ENCODE measurements at places on chromosomes 1 and 21.

DNA sequence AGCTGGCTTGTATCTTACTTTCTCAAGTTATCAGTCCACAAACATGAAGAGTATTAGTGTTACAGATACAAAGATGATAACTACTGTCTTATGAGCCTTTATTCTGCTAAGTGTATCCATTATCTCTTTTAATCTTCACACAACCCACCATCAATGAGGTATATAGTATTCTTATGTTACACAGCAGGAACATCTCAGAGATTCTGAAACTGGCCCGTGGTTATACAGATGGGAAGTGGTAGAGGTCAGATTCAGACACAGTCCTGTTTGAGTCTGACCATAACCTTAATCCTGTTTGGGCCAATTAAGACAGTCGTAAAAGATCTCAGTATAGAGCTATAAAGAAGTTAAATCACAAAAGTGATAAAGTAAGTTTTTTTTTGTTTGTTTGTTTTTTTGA is 5.1 kb upstream of the TMEM269 start:
- no peak for DNase-seq

- DNase-seq, result no peak
These were observed 92.6 kb upstream of the TMPRSS2 start for GRCh38 chr21:41600556-41600955.

DNA sequence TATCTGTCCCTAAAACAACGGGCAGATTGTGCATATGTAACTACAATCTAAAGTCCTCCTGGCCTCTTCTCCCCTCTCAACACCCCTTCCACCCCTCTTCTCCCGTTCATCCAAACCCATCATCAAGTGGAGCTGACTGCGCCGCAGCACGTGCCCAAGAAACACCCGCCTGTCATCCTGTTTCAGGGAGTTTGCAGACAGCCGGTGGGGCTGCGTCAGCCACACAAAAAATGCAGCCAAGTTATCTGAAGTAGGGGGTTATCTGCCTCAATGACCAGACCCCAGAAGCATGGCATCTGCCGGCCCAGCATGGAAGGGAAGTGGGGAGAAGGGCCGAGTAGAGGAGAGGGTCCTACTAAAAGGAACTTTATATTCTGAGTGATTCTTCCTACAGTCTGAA is 49.0 kb downstream of the GPR161 start:
- DNase-seq, result no peak

- no peak for DNase-seq
These were observed 245.6 kb downstream of the SIPA1L2 start for GRCh38 chr1:232384171-232384883.

GRCh38 chr1:20508411-20508771 is 440 bp upstream of the MUL1 start:
- no peak for DNase-seq

DNA sequence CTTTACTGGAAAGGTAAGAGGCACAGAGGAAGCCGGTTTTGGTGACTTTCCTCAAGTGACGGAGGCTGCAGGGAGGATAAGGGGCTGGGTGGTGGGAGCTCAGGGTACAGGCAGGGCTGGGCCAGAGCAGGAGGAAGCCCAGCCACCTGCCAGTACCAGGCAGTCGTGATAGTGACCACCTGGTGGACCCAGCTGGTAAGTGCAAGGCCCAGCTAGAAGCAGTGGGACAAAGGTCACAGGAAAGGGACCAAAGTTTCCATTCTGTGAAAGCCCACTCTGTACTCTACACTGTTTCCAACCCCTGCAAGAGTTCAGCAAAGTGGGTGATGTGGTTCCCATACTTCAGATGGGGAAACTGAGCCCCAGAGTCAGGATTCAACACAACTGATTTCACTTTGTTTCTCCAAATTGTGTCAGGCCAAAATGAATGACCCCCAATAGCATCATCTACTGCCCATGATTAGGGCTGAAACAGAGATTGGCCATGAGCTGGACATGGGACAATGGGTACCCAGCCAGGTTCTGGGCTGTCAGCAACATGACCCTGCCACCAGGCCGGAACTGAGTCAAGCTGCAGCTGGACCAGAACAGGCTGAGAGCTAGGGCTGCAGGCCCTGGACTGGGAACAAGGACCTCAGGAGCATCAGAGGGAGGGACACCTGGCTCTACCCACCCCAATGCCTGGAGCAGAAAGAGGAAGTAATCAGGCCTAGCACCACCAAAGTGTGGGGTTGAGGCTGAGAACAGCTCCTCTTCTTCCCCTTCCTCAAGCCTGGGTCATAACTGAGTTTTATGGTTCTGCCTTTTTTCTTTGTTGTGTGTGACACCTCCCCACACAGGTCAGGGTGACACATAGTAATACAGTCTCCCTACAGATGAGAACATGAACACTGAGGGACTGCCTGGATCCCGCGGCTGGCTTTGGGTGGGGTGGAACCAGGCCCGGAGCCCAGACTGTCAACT is 50.2 kb downstream of the KCNN3 start:
- DNase-seq, result peak; percentile 14

DNA sequence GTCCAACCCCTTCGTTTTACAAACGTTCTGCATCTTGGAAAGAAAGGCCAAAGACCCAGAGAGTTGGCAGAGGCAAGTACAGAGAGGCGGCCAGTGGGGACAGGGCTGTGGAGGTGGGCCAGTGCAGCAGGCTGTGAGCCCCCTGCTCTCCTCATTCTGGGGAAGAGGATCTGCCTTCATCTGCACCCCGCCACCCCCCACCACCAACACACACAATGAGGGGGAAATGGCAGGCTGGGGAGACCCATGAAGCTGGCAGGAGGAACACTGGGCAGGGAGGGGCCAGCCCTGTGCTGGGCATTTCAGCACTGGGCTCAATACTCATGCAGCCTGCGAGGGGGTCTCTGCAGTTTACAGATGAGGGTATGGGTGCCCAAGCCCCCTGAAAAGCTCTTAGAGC is 14.6 kb downstream of the STMN1 start:
- DNase-seq, result no peak

DNA sequence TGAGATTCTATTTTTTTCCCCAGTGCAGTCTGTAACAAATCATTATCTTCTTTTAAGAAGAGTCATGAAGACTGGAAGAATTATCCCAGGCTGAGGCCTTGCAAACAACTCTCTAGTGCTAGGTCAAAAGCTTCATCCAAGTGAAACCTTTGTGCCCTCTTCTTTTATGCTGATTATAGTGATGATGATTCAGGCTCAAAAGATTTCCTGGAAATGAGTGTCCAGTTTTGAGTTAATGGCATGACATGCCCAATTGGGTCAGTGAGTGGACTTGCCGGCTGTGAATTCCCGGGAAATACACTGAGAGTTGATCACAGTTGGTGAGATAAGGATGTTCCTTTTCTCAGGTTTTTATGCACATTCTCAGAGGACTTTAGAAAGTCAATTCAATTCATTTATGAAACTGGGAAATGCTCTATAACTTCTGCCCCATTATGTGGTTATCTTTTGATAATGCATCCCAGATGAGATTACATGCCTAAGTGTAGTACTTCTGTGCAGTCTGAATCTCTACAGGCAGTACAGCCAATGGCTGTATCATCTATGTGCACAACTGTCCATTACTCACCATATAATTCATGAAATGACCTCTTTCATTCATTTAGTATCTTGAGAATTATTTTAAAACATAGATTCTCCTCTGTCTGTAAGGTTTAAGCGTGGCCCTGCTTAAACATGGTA is 66.2 kb downstream of the S1PR1 start:
- peak; percentile 66 for DNase-seq

GRCh38 chr1:112579801-112580510 is 39.0 kb downstream of the ST7L start:
- DNase-seq, result peak; percentile 35

DNA sequence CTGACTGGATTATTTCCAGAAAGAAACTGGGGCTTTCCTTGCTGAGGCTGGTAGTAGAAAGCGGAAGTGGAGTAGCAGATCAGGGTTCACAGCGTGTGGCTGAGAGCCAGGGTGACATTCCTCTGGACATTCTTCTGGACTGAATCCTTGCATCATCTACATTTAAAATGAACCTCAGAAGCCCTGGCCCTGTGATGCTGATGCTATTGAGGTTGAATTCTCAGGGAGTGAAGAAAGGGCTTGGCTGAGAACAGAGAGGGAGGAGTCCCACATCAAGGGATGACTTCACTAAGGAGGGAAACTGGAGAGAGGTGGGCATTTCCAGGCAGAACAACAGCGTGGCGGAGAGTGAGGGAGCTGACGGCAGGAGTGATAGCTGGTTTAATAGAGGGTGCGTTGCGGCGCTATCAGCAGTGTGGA is 102.3 kb upstream of the LMO4 start:
- DNase-seq, result peak; percentile 82

DNA sequence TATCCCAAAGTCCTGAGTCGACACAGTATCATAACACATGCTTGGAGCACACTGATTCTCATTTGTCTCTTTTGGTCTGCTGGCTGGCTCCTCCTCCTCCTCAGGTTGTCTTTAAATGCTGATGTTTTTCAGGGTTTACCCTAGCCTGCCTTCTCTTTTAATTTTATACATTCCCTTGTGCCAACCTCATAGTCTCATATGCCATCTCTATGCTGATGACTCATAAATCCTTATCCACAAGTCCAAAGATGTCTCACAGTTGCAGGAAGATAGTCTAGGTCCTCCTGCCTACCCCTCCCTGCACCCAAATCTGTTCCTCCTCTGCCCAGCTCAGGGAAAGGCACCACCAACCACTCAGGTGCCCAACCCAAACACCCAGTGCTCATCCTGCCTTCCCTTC is 108.3 kb downstream of the SIPA1L2 start:
- no peak for DNase-seq

DNA sequence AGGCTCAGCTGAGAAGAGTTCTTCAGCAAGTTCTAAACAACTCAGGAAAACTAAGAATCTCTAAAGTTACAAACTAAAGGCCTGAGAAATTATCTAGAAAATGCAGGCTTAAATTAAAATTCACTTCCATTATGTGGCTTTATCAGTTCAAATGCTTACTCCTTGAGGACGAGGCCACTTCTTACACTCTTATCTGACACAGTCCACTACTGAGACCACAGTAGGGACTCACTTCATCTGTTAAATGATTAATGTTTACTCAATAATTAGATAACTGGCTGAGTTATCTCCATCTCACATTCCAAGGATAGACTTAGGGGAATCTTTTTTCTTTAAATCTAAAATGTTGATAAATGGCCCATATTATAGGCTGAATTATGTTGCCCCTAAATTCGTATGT is 1.6 kb downstream of the C1orf141 start:
- no peak for DNase-seq
